ENCODE measurements at places on chromosomes 16 and 17.

DNA sequence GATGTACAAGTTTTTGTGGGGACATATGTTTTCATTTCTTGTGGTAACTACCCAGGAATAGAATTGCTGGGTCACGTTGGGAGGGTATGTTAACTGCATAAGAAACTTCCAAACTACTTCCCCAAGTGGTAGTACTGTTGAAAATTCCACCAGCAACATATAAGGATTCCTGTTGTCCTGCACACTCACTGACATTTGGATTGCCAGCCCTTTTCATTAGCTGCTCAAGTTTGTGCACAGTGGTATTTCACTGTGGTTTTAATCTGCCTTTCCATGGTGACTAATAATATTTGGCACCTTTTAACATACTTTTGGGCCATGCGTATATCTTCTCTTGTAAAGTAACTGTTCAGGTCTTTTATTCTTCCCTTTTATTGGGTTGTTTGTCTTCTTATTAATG is 103.3 kb downstream of the GNAO1 start:
- no peak for DNase-seq

- DNase-seq: no peak
Measured at GRCh38 chr16:14585287-14585686, 44.8 kb downstream of the PARN start.

GRCh38 chr16:69435977-69436820 is 11.8 kb downstream of the CYB5B start:
- no peak for DNase-seq

GRCh38 chr16:89583197-89583894 is 7.8 kb downstream of the CPNE7 start:
- DNase-seq: no peak

DNA sequence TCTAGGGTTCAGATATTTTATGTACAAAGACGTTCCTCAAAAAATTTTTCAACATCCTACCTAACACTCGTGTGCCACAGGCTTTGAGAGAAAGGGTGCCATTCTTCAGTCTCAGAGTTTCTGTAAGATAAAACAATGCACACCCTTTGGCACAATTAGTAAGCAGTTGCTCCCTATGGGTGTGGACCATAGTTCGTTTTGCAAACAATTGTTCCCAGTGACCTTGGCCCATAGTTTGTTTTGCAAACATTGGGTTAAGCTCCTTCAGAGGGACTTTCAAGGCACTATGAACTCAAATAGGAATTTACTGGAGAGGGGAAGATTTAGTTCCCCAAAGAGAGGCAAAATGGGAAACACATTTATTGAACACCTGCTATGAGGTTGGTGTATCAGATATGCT is 220.3 kb upstream of the CA10 start:
- DNase-seq: no peak

GRCh38 chr17:72665852-72666851 is 426.3 kb downstream of the SLC39A11 start:
- no peak for DNase-seq

GRCh38 chr16:58425756-58426494 is 33.7 kb downstream of the GINS3 start:
- no peak for DNase-seq

DNA sequence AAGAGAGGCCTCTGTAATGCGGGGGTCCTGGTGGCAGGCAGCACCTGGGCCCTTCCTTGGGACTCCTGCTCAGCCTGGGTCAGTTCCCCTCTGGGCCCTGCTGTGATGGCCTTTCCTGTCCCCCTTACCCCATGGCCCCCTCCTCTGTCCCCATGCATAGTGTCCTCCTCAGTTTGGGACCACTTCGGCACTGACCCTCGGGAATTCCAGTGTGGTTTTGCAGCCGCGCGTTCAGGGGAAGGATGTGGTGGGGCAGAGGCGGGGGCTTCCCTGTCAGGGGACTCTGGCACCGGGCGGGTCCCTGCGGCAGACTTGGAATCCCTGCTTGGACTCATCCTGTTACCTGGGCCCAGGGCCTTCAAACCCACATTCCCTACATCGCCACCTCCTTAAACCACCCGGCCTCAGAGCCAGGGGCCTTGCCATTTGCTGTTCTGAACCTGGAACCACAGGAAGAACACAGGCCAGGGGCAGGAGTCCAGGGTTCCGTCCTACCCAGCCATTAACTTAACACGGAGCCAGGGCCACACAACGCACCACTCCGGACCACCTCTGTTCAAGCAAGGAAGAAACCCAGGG is 31.4 kb upstream of the EIF1 start:
- no peak for DNase-seq

DNA sequence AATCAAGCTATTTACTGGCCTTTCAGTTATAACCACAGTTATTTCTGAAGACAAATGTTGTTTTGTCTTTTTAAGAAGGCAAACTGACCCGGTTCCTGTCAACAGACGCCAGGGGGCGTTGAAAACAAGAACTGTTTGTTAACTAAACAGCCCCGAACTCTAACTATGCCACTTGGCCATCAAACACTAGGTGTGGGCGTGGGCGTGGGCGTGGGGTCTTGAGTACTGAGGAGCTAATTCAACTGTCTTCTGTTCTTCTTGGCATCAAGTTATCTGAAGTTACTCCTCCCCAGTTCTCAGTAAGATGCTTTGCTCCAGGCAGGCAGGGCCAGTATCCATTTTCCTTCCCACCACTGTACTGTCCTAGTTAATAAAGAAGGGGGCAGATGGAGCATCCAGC is 63.3 kb upstream of the MTMR4 start:
- DNase-seq: no peak

- DNase-seq: no peak
Measured at GRCh38 chr16:54112451-54113206, 174.0 kb downstream of the IRX3 start.

DNA sequence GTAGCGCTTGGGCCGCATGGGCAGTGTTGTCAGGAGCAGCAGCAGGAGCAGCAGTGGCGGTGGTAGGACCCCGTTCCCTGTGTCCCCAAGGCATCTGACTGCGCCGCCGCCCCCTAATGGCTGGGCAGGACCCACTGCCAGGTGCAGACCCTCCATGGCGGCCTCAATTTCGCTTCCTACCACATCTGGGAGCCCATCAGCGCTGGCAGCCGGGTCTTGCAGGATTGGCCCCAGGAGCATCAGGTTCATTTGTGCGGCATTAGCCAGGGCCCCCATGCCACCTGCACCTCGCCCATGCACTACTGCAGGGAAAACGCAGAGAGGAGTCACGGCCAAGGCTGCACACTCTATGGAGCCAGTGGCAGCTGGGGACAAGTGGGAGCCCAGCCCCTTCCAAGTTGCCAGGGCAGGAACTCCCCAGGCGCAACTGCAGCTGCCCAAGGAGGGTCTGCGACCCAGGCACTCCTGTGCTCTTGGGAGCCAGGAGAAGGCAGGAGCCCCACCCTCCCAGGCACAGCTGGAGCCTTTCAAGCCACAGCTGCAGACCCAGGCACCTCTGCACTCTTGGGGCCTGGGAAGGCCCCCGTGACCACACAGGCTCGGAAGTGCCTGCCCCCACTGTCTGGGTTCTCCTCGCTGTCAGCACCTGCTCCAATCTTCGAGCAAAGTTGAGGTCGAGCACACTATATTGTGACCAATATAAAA is 594.2 kb downstream of the KCNJ18 start:
- DNase-seq: no peak

DNA sequence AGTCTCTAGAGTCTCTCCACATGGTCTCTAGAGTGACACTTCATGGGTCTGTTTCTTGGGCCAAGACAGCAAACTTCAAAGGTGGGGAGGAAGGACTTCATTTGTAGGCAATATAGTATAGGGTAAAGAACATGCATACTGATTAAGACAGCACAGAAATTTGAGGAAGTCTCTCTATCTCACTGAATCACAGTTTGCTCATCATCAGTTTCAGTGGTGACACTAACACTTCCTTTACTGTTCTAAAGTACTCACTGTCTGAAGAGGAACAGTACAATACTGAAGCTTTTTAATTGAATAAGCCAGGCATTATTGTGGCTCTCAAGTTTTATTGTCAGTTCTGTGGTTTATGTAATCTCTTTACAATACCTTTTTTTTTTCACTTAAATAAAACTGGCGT is 656.4 kb upstream of the CDH8 start:
- DNase-seq: no peak

DNA sequence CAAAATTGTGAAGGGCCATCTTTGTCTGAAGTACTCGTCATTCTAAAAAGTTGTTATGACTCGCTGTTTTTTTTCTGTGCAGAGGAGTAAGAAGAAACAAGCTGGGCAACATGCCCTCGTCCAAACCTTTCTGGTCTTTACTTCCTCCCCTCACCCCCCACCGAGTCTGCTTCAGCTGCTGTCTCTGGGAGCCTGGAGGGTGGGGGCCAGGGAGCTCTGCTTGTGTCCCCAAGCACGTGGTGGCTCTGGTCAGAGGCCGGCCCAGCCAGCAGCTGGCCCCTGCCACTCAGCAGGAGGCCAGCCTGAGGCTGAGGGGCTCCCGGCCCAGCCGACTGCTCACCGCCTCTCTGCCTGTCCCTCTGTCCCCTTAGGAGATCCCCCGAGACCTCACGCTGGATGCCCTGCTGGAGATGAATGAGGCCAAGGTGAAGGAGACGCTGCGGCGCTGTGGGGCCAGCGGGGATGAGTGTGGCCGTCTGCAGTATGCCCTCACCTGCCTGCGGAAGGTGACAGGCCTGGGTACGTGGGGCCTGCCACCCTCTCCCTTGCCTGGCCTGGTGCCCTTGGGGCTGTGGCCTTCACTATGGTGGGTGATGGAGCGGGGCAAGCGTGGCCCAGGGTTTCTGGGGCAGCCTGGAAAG is 53.7 kb upstream of the LGALS9 start:
- no peak for DNase-seq

DNA sequence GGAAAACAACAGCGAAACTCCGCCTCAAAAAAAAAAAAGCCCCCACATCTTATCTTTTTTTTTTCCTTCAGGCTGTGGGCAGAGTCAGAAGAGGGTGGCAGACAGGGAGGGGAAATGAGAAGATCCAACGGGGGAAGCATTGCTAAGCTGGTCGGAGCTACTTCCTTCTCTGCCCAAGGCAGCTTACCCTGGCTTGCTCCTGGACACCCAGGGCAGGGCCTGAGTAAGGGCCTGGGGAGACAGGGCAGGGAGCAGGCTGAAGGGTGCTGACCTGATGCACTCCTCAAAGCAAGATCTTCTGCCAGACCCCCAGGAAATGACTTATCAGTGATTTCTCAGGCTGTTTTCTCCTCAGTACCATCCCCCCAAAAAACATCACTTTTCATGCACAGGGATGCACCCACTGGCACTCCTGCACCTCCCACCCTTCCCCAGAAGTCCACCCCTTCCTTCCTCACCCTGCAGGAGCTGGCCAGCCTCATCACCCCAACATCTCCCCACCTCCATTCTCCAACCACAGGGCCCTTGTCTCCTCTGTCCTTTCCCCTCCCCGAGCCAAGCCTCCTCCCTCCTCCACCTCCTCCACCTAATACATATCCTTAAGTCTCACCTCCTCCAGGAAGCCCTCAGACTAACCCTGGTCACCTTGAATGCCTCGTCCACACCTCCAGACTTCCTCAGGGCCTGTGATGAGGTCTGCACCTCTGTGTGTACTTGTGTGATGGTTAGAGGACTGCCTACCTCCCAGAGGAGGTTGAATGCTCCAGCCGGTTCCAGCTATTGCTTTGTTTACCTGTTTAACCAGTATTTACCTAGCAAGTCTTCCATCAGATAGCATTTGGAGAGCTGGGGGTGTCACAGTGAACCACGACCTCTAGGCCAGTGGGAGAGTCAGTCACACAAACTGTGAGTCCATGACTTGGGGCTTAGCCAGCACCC is 1.2 kb upstream of the HBA1 start:
- no peak for DNase-seq

- no peak for DNase-seq
Measured at GRCh38 chr17:44113868-44114840, 9.3 kb downstream of the HDAC5 start.

- DNase-seq: peak; percentile 97
Measured at GRCh38 chr17:7241783-7242716, at the start of gene GABARAP. Gene GABARAP (minus strand): TSS chr17:7242449. CDS start chr17:7242330, 119 bp downstream.

DNA sequence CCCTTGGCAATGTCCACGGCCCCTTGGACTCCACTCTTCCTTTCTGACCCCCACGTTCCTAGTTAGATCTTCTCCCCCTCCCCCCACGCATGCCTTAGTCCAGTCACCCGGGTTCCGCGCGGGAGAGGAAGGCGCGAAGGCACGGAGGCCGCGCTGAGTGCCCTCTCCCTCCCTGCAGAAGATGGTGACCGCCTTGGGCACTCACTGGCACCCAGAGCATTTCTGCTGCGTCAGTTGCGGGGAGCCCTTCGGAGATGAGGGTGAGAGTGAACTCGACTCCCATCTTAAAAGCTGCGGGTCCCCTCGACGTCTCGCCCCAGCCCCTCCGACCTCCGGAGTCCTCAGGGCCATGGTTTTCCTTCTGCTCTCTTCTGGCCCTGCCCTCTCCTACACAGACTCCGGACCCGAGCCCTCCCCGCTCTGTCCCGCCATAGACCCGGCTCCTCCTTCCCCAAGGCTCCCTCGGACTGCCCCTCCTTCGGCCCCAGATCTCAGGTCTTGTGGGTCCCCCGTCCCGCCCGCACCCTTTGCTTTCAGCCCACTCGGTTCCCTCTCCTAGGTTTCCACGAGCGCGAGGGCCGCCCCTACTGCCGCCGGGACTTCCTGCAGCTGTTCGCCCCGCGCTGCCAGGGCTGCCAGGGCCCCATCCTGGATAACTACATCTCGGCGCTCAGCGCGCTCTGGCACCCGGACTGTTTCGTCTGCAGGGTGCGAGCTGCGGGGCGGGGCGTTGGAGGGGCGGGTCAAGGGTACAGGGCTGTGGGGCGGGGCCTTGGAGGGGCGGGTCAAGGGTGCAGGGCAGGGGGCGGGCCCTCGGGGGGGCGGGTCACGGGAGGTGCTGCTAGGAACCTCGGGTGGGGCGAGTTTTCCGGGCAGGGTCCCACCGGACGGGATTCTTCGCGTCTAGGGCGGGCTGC is 4.6 kb downstream of the TGFB1I1 start:
- DNase-seq: no peak

DNA sequence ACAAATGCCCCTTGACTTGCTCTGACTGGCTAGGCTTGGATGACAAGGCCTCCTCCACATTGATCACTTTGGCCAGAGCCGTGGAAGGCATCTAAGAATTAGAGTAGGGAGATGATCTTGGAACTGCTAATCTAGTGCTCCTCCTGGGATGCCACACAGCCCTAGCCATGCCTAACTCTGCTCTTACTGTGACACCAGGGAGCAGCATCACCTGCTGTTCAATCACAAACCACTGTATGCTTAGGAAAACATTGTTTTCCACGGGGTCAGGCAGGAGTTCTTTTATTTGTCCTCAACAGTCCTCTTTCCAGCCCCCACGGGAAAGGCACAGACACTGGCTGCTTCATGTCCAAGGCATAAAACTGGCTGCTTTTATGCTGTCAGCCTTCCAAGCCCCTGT is 46.3 kb downstream of the C16orf78 start:
- DNase-seq: no peak

- no peak for DNase-seq
Measured at GRCh38 chr16:58577141-58577540, 52.5 kb downstream of the CNOT1 start.

GRCh38 chr17:27612160-27612770 is 18.7 kb upstream of the LGALS9 start:
- no peak for DNase-seq
